Hematopoietic multipotent progenitor cell treated with erythropoietin and hydrocortisone succinate and interleukin-3 and kit ligand, for 17 days (in vitro differentiated cells): ENCODE measurements at places on chromosomes 3 and 15.
A peak's percentile ranks its signal among the peaks of the same experiment; 100 is the strongest.

DNA sequence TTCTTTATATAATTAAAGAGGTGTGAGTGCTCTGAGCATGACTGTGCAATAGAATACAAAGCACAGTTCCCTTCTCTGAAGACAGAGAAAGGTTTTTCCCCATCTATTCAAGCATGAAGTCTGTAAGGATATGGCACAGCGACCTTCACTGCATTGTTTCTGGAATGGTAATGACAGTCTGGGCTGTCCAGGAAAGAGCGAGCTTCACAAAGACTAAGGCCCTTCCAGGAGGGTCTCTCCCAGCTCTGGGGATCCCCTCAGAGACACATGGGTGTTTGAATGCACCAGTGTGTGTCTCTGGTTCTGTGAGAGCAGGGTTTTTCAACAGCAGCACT, 179.9 kb upstream of the NR2E3 start:
- no peak for DNase-seq

- DNase-seq = no peak
These were observed 304.7 kb downstream of the SUCLG2 start for GRCh38 chr3:67349551-67350174.

DNA sequence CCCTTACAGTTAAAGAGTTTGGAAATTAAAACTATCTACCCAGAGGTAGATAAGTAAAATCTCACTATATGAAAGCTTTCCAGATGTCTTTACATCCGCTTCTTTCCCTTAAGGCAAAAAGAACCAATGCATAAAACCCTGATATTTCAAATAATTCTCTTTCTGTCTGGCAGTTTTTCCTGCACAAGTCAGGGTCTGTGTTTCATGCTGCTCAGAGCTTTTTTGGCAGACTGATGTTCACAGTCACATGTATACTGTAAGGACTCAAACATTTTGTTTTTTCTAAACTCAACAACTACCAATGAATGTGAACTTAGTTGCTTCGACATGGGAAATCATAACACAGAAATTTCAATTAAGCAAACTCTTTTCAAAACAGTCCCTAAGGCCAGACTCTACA, 988.4 kb downstream of the EPHA3 start:
- DNase-seq = no peak

GRCh38 chr15:78457101-78457500, 19.1 kb downstream of the IREB2 start:
- peak; percentile 19 for DNase-seq

DNA sequence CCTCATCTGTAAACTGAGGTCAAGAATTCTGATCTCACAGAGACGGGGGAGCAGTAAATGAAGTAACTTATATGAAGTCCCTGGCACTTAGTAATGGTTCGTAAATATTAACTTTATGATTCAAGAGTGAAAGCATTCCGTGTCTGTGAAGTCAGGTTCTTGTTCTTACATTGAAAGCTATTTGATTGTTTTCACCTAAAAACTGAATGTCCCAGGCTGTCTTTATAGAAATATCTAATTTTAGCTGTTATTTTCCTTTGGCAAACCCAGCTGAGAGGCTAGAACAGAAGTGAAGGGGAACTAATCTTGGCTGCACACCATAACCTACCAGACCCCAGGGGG, 84.5 kb downstream of the CHSY1 start:
- no peak for DNase-seq

- no peak for DNase-seq
These were observed 157.3 kb upstream of the CGNL1 start for GRCh38 chr15:57218826-57219576.

DNA sequence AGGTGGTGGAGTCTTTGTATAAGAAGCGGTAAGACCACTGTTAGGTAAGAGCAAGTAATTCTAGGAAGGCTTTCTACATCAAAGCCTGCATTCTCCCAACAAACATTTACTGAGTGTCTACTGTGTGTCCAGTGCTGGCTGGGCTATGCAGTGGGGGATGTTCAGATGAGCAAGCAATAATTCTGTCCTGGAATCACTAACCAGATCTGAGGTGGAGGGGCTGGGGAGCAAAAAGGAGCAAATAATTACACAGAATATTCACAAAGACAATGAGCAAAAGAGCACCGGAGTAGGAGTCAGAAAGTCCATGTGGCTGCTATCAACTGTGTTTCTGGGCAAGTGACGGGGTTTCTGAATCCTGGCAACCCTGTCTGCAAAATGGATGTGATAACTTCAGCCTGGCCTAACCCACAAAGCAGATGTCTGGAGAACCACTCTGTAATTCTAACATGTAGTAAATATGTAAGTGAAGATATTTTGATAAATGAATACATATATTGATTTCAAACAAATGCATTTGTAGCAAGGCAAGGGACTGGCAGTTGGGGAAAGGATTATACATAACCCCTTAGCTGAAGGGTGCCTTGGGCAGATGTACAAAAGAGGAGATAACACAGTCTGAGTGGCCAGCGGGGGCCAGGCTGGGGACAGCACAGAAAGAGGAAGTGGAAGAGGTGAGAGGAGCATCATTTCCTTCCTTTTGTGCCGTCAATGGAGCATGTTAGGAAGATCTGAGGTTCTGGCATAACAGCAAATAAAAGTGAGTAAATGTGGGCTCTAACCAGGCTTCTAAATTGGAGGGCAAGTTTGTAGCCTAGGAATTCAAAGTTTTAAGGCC, 28.8 kb downstream of the CYP8B1 start:
- DNase-seq = no peak

GRCh38 chr15:64029633-64030032, 16.7 kb downstream of the DAPK2 start:
- DNase-seq = no peak

- DNase-seq = no peak
These were observed 8.0 kb downstream of the SPTBN5 start for GRCh38 chr15:41885841-41886240.

DNA sequence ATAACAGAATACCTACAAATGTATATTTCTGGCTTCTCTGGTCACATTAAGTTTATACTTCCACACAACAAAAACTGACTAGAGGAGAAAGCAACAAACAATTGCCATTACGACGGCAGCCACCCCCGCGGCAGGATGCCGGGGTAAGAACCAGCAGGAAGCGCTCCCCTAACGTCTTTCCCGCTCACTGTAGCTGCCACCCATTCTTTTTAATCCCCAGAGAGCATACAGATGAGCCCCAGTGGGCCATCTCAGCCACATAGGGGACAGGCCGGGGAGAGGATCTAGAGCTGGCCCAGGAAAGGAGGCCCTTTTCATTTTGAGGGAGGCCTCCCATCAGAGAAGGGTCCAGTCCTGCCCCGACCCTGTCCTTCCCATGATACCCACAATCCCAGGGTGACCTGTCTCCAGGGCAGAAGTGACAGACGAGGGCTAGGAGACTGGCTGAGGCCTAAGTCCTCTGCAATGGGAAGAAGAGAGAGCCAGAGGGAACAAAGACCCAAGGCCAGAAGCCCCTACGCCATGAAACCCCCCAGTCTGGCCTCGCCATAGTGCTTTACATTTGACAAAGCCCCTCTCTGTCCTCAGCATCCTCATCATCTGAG, 3.6 kb upstream of the CALML4 start:
- no peak for DNase-seq

- no peak for DNase-seq
These were observed 52.0 kb downstream of the LPP start for GRCh38 chr3:188205992-188206416.
